Cortex of kidney (tissue), 1 donor: ENCODE measurements at places on chromosomes 2 and 18.

- DNase-seq = no peak
These were observed 195.8 kb upstream of the SMAD2 start for GRCh38 chr18:48126240-48126639.

- no peak for DNase-seq
These were observed 289.9 kb downstream of the NDUFA10 start for GRCh38 chr2:239735131-239735828.

DNA sequence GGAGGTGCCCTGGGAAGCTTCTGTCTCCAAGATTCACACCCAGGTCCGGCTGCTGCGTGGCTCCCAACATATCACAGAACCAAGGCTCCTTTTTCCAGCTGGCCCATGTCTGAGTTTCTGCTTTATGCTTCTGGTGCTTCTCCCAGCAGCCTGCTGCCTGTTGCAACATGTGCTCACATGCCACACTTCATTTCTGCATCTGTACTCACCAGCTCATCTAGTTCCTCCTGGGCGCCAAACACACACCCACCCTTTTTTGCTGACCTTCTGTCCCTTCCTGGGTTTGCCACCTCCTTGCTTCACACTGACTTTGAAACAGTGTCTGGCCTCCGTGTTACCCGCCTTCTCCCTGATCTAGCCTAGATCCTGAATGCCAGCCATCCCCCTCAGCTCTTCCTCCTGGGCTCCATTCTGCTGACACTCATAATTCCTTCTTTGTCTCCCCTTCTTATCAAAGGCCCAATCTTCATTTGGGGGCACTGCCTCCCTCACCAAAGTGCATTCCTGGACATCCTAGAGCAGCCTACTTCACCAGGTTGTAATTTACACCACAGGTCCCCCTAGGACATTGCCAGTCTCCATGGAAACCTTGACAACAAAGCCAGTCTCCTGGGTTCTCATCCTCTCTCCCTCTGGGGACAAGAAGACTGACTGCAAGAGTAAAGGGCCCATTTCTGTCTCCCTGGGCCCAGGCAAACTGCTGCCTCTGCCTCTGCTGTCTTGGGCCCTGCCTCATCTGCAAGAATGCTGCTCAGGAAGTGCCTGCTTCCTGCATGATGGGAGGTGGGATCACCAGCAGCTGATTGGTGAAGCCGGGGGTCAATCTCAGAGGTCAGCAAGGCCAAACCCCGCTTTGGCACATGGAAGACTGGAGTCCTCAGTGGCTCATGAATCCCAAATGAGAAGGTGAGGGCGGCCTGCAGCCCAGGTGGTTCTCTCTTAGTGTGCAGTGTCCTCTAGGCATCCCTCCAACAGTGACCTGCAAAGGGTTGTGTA lies 13.9 kb upstream of the PROM2 start:
- DNase-seq = no peak

DNA sequence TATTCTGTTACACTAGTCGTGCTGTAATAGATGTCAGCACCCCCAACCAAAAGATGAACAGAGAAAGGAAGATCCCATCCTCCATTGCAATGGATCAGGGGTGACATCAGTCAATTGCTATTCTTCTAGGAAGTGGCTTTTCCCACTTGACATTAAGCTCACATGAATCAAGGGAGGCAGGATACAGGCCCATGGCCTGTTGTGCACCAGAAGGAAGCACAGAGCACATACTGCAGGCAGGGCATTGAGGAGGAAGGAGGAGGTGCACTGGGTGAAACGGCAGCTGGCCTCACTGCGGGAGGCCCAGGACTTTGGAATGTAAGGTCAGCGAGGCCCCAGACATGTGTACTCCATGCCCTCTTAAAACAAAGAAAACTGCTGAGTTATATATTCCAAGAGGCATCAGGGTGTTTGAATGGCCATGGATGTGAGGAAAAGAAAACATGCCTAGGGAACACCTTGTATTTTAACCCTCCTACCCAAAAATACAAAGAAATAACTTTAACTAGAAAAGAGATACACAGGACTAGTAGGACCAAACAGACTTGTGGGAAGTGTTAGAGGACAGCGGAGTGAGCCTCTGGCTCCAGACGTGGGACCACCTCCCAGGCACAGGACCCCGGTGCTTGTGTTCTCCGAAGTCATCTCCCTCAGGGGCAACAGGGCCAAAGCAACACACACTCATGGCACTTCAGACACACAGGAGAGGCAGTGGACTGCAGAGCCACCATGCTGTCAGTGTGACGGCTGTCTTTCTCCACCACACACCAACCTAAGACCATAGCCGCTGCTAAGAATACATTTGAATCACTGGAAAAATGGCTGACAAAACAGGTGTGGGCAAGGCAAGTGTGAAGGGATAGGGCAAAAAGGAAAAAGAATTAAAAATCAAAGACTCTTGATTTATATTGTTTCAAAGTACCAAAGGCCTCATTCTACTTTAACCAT lies 51.4 kb upstream of the RIOK3 start:
- DNase-seq = no peak

- no peak for DNase-seq
These were observed 2.6 kb downstream of the MAIP1 start for GRCh38 chr2:199958014-199958413.

DNA sequence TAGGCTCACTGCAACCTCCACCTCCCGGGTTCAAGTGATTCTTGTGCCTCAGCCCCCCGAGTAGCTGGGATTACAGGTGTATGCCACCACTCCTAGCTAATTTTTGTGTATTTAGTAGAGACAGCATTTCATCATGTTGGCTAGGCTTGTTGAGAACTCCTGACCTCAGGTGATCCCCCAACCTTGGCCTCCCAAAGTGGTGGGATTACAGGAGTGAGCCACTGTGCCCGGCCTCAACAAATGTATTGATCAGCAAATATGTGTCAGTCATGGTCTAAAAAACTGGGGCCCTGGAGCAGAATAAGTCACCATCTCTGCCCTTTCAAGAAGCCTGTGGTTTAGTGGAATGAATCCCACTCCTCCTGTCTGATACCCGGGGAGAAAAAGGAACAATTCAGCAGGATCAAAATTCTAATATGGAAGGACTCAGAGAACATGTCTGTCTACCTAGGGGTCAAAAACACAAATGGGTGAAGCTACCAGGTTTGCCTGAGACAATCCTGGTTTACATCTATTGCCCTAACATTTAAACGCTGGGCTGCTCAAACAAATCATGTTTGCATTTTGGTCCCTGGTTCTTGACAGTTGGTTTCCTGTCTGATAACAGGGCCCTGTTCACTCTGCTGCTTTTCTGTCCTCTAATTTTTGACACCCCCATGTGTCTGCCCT lies 21.6 kb downstream of the GCKR start:
- DNase-seq = no peak

GRCh38 chr2:30756051-30756719 lies 51.1 kb downstream of the CAPN13 start:
- DNase-seq = no peak

DNA sequence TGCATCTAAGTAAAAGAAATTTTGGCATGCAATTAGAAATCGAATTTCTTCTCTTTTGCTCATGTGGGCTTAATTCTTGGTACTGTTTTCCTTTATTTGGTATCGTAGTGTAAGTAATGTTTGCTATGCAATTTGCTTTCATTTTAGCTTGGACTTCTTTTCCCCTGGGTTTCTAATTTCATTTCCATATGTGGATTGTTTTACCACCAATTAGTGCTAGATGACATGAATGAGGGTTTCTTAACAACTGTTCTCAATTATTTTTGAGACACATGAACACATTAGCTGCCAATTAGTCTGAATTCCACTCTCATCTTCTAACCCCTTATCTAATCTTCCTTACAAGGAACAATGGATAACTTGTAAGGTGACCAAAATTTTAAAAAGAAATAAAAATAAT lies 1047.2 kb upstream of the PIK3C3 start:
- DNase-seq = no peak

DNA sequence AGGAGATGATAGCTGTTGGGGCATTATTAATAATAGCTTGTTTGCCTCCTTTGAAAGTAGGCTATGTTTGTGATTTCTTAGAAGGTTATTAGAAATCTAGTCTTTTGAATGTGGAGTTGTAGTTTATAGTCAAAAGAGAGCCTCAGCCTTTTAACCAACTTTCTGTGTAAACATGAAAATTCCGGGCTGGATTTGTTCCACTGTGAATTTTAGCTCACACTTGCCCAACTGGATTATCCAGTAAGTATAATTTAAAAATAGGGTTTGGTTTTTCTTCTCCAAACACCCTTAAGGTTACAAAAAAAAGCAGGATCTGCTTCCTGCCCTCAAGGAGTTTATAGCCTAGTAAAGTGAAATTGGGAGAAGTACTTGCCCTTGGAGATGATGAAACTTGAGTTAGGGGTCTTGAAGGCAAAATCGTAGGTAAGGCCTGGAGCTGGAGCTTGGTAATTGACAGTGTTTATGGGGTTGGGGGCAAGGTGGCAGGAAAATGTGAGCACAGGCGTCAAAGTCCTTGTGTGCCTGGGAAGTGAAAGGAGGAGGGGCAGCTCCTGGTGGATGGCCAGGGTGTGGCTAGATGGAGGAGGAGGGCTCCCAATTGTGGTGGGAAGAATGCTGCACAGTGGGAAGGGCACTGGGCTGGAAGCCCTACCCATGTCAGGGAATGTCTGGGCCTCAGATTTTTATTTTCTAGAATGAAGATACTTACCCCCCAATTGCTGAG lies 21.3 kb downstream of the ITGA6 start:
- DNase-seq = no peak
